NCI-H1105 (cell line): ENCODE measurements at places on chromosomes 6 and 20.

GRCh38 chr6:21653905-21654304, 60.4 kb downstream of the SOX4 start:
- DNase-seq, result no peak

GRCh38 chr20:45325371-45325770, 17.3 kb upstream of the MATN4 start:
- no peak for DNase-seq

- DNase-seq, result no peak
Observed at GRCh38 chr6:107075951-107076381, 39.3 kb downstream of the BEND3 start.

DNA sequence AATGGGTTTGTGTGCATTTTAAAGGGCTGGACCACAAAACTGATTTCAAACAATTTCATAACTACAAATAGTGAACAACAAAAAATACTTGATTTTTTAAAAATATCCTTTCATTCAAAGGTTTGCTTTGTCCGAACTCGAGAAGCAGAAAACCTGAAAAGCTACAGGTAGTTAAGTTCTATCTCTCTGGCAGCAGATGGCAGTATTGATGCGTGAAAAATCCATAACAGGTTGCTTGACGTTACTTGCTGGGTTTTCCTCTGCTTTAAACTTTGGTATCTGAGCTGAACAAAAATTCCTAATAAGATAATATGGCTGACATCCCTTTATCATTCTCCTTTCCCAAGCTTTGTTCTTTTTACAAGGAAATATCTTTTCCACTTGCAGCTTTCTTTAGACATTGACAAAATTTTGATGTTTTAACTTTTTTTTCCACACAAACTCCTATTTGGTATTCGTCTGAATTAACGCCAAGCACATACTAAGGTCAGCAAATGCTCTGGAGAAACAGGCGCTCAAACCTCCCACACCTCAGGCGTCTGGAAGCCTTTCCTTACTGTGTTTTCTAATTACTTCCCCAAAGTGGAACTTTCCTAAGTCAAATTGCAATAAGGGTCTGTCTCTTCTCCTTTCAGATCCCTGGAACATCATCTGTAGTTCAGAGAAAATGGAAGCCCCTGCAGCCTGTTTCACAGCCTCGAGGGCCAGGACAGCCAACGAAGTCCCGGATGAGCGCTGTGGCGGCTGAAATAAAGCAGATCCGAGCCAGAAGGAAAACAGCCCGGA, 50.3 kb upstream of the GFRAL start:
- peak; percentile 50 for DNase-seq

DNA sequence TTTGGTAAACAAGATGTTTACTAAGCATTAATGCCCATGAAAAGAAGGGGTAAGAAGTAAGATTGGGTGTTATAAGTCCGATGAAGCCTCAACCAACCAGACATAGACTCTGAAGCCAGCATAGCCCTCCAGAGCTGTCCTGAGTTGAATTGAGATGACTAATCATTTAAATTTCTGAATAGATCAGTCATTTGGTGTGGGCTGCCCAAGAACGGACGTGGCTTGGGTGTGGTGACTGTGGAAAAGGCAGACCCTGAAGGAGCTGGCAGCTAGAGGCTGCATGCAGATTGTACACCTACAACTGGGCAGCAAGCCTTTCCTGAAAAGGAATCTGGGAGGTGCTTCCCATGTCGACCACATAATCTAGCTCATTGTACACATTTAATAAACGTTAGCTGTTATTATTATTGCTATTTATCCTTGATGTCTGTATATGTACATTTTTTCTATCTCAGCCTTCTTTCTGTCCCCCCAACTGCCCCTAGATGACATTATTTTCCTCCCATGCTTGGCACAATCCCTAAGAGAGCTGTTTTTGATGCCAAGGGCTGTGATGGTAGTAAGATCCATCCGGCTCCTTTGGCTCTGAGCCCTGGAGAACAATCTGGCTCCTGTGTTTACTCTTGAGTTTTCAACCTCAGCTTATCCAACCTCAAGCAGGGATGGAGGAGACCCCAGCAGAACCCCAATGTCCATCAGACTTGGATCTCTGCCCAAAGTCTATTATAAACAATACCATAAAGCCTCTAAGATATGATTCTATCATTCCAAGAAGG, 57.6 kb upstream of the JAG1 start:
- no peak for DNase-seq

DNA sequence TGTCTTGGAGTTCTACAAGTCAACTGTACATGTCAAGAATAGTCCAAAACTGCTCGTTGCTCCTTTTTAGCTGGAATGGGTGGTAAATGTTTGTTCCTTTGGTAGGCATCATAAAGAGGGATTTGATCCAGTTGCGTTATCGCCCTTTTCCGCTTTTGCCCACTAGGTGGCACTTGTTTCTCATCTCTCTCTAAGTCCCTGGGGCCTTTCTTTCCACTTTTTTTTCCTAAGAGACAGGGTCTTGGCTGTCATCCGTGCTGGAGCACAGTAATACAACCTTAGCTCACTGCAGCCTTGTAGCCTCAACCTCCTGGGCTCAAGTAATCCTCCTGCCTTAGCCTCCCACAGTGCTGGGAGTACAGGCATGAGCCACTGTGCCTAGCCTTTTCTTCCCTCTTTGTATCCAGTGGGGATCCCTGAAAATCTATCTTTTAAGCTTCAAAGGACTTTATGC, 20.7 kb downstream of the GTPBP2 start:
- DNase-seq, result peak; percentile 70

DNA sequence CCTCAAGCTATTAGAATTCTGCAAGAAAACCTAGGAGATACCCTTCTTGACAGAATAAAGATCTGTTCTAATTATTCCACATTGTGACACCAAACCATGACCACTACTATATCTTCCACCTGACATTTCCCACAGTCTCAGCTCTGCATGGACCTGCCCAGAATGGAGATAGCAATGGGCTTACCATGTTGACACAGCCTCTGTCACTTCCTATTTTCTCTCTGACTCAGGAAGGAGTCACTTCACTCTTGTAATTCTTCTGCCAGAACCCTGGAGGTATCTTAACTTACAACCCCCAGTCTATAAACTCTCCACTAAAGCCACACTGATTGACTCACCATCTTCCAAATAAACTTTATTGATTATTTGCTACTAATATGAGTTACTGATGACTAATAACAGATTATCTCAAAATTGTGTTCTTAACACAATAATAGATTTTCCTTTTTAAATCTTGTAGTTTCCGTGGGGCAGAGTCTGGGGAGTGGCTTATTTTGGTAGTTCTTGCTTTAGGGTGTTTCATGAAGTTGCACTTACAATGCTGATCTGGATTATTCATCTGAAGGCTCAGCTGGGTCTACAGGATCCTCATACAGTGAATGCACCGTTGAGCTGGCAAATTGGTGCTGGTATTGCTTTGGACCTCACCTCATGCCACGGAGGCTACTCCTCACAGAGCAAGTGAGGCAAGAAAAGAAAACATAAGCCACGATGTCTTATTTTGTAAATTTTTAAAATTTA, 869.9 kb downstream of the KIF16B start:
- no peak for DNase-seq

DNA sequence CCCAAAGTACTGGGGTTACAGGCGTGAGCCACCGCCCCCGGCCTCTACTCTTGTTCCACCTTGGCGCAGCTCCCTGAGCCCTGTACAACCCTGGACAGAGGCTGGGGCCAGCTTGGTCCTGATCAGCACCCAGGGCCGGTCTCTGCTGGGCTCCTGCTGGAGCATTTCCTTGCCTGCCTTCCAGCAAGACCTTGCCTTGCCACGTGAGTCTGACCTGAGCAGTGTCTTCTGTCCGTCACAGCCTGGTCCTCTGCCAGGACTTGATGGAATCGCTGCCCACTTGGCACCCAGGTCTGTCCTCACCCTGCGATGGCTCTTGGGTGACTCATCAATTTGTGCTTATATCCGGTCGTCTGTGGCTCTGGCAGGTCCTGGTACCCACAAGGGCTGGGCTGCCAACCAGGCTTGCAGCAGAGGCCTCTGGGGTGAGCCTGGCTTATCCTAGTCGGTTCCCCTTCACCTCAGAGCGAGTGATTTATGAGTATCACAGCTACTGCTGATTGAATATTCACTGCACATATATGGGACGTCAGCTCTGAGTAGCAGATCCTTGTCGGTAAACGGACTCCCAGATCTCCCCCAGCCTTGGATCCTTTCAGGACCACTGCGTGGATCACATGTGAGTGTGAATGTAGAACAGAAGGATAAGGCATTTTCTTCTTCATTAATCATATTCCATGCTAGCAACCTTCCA, 10.1 kb upstream of the SULF2 start:
- DNase-seq, result no peak

GRCh38 chr20:4470375-4470774, 251.3 kb upstream of the PRND start:
- peak; percentile 30 for DNase-seq

GRCh38 chr20:21019468-21019813, 86.7 kb downstream of the LINC00237 start:
- DNase-seq, result no peak

GRCh38 chr6:43915986-43916923, 146.2 kb downstream of the VEGFA start:
- no peak for DNase-seq

DNA sequence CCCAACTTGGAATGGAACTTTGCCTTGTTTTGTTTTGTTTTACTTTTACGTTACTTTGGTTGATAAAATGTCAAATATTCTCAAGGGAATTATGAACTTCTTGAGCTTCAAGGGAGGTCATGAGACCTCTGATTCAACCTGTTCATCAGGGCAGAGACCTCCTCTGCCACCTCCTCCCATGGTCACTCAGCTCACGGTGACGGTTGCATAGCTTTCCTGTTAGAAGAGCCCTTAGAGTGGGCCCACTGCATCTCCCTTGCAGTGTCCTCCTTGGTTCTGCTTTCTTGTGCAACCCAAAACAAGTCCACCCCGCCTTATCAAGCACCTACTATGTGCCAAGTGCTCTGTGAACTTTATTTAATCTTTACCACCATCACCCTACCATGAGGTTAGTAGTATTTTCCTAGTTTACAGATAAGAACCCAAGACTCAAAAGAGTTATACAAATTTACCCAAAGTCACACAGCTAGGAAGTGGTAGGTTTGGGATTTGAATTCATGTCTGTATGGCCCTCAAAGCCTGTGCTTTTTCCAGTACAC, 15.5 kb downstream of the TM9SF4 start:
- DNase-seq, result no peak

- no peak for DNase-seq
Observed at GRCh38 chr6:99993533-99994251, at the start of gene MCHR2. Gene MCHR2 (minus strand): TSS chr6:99994223. CDS start chr6:99956147, 38,076 bp downstream.

GRCh38 chr6:138285800-138286199, 67.5 kb upstream of the PBOV1 start:
- no peak for DNase-seq

GRCh38 chr20:57995381-57995977, 233.0 kb downstream of the ANKRD60 start:
- DNase-seq, result no peak

GRCh38 chr6:30819297-30819917, 64.9 kb upstream of the DDR1 start:
- no peak for DNase-seq

DNA sequence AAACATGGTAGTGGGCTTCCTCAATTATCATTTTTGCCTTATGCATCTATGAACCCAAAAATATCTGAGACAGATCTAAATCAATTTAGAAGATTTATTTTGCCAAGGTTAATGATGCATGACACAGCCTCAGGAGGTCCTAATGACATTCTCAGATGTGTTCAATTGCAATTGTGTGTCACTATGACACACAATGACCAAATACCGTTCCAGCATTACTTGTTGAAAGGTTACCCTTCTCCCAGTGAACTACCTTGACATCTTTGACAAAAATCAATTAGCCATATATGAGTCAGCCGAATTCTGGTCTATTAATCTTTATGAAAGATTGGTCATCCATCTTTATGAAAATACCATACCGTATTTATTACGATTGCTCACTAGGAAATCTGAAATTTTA, 592.5 kb upstream of the GJE1 start:
- no peak for DNase-seq

- no peak for DNase-seq
Observed at GRCh38 chr6:144006736-144007477, 1.2 kb downstream of the PLAGL1 start.
